ENCODE measurements at places on chromosomes 3 and 15. TPM values are rescaled to one million over a fixed set of nuclear protein-coding genes. Genes with fewer than 3 reads are reported as not detected.

GRCh38 chr3:157204880-157205279, 44.9 kb upstream of the CCNL1 start:
- DNase-seq, result no peak
- no peaks in the 10 kb centered on the region for H3K27me3 ChIP-seq
- H3K27ac ChIP-seq, result no peak overlapping the region

GRCh38 chr3:177300039-177300833, 103.0 kb upstream of the TBL1XR1 start:
- H3K27ac ChIP-seq, result peak overlapping the region; percentile 83
- H3K4me3 ChIP-seq, result no peak overlapping the region
- no peaks in the 10 kb centered on the region for H3K27me3 ChIP-seq
- no peaks in the 10 kb centered on the region for H3K36me3 ChIP-seq

- peaks cover 4% of the 10 kb centered on the region for H3K4me1 ChIP-seq
- H3K27me3 ChIP-seq, result no peaks in the 10 kb centered on the region
- H3K27ac ChIP-seq, result peak overlapping the region; percentile 69
- peaks cover 2% of the 10 kb centered on the region for H3K36me3 ChIP-seq
- no peak overlapping the region for H3K4me3 ChIP-seq
Observed at GRCh38 chr3:131082871-131083863, 56.5 kb downstream of the NEK11 start.

The ARHGEF26 gene
- total RNA-seq, result 13.3 TPM

- no peaks in the 10 kb centered on the region for H3K27me3 ChIP-seq
- H3K27ac ChIP-seq, result peak overlapping the region; percentile 54
- H3K36me3 ChIP-seq, result peaks cover 8% of the 10 kb centered on the region
- peak; percentile 67 for DNase-seq
- H3K4me3 ChIP-seq, result no peak overlapping the region
Observed at GRCh38 chr3:172106989-172107388, 67.6 kb downstream of the FNDC3B start.

DNA sequence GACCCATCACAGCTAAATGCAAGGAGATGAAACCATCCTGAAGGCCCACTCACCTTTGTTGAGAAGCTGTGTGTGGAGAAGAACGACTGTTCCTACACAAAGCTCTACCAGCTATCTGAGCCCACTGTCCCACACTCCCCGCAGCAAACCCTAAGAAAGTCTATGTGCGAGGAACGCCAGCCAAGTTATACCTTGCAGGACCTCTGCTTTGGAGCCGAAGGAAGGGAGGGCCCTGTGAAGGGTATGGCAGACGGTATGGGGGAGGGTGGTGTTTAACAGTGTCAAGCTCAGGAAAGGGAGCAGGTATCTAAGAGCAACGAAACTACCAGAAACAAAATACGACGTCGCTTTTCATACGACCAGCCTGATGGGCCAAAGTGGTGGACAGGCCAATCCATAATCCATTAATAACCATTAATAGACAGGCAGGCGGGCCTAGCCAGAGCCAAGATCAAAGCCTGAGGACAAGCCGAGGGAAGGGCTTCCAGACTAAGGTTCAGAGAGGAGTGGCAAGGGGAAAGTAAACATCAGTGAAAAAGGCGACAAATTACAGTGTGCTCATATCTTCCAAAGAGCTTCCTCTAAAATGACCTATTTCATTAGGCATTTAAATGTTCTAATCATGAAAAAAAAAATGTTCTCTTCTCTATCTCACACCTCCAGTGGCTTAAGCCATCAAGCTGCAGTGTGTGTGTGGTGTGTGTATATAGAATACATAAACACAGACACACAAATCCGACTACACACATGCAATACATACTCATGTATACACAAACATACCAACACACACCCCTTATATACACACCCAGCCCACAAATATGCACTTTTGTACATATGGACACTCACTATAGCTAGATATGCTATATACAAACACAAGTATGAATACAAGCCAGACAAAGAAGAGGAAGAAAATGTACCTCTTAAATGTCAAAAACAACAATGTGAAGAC, 43.9 kb downstream of the PTPN23 start:
- H3K4me3 ChIP-seq, result no peak overlapping the region
- peaks cover 81% of the 10 kb centered on the region for H3K36me3 ChIP-seq
- DNase-seq, result no peak
- no peak overlapping the region for H3K27ac ChIP-seq
- H3K27me3 ChIP-seq, result no peaks in the 10 kb centered on the region

All from muscle of leg (tissue), 16 donors.